Activated naive CD4-positive, alpha-beta T cell treated with anti-CD3 and anti-CD28 coated beads for 36 hours (primary cell): ENCODE measurements at places on chromosomes 12 and 14. TPM values are rescaled to one million over a fixed set of nuclear protein-coding genes. Genes with fewer than 3 reads are reported as not detected.

Gene DIO2
- not detected for total RNA-seq

Gene VIPAS39
- 12.3 TPM for total RNA-seq

Gene PRICKLE1
- not detected for total RNA-seq

Gene RND1
- 7.4 TPM for total RNA-seq

Gene COQ5
- total RNA-seq = 29.5 TPM

Gene CHGA
- not detected for total RNA-seq

Gene ASB2
- 2.4 TPM for total RNA-seq

Gene GLIPR1L1
- total RNA-seq = not detected

Gene CLEC1B
- total RNA-seq = not detected

DNA sequence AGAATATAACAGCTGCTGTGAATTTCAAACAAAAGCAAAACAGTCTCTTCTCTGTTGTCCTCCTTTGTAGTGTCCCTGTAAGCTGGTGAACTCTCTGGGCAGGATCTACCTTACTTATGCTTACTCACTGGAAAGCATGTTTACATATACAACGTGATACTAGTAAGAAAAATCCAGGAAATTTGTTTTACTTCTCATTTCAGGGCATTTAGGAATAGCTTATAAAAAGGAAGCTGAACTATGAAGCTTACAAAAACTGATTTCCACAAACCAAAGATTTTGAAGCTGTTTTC is 311.0 kb downstream of the NOVA1 start:
- H3K4me3 ChIP-seq = no peak overlapping the region
- no peaks in the 10 kb centered on the region for H3K4me1 ChIP-seq
- no peak overlapping the region for H3K27ac ChIP-seq

GRCh38 chr14:24095271-24096068 is 1.4 kb downstream of the PCK2 start:
- peak overlapping the region; percentile 99 for H3K4me3 ChIP-seq
- H3K27ac ChIP-seq = peak overlapping the region; percentile 98
- peaks cover 32% of the 10 kb centered on the region for H3K4me1 ChIP-seq
- peak; percentile 64 for DNase-seq
- peaks cover 37% of the 10 kb centered on the region for H3K36me3 ChIP-seq

DNA sequence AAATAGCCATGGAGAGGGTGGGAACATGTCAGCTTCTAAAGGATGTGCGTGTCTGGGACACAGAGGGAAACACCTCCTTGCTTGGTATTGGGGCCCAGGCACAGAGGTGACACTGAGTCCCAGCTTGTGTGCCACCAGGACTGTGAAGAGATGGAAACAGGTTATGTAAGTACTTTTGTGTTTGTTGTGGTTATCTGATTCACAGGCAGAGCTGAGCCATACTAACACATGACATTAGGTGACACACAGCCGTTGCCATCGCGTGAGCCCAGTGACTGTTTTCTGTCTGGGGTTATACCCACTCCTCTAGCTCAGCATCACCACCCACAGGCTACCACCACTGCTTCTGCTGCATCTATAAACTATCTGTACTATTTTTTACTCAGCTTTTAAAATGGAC is 12.1 kb upstream of the FLVCR2 start:
- H3K4me3 ChIP-seq = peak overlapping the region; percentile 63
- H3K36me3 ChIP-seq = no peaks in the 10 kb centered on the region
- H3K4me1 ChIP-seq = peaks cover 77% of the 10 kb centered on the region
- peak overlapping the region; percentile 85 for H3K27ac ChIP-seq

GRCh38 chr12:46366771-46367170 is 5.8 kb downstream of the SLC38A2 start:
- peaks cover 85% of the 10 kb centered on the region for H3K36me3 ChIP-seq
- H3K4me1 ChIP-seq = peaks cover 73% of the 10 kb centered on the region
- no peak overlapping the region for H3K4me3 ChIP-seq
- peak overlapping the region; percentile 78 for H3K27ac ChIP-seq
- no peak for DNase-seq

DNA sequence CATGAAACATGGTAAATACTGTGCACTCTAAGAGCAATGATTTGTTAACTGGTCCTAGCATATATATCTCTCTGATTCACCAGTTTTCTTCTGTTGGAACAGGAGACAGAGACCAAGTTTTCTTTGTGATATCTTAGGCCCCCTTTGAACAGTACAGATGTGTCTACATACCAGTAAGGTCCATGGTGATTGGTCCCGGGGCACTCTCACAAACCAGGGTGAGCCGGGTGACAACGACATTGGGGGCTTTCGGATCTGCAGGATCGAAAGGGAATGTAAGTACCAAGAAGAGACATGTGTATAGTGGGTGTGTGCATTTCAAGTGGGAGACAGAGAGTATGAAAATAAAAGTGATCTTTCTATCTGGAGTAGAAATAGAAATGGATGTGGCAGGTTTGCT is 11.3 kb upstream of the ERP27 start:
- peak overlapping the region; percentile 71 for H3K4me3 ChIP-seq
- H3K27ac ChIP-seq = peak overlapping the region; percentile 95
- peaks cover 91% of the 10 kb centered on the region for H3K4me1 ChIP-seq
- no peaks in the 10 kb centered on the region for H3K27me3 ChIP-seq
- DNase-seq = peak; percentile 51
- H3K36me3 ChIP-seq = peaks cover 67% of the 10 kb centered on the region

DNA sequence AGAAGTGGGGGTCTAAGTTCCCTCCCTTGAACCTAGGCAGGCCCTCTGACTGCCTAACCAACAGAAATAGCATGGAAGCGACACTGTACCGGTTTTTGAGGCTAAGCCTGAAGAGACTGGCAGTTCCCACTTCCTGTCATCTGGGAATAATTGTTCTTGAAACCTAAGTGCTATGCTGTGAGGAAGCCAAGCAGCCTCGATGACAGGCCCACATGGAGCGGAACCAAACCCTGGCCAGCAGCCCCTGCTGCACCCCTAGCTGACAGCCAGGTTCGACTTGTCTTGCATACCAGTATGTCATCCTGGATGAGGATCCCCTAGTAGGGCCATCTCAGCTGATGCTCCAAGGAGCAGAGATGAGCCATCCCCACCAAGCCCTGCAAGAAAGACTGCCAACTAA is 6.4 kb upstream of the GPR68 start:
- H3K27me3 ChIP-seq = no peaks in the 10 kb centered on the region
- H3K4me1 ChIP-seq = peaks cover 75% of the 10 kb centered on the region
- peaks cover 6% of the 10 kb centered on the region for H3K36me3 ChIP-seq
- H3K27ac ChIP-seq = no peak overlapping the region
- no peak for DNase-seq
- no peak overlapping the region for H3K4me3 ChIP-seq

GRCh38 chr14:26870722-26871617 is 273.1 kb upstream of the NOVA1 start:
- H3K36me3 ChIP-seq = no peaks in the 10 kb centered on the region
- DNase-seq = no peak
- no peaks in the 10 kb centered on the region for H3K27me3 ChIP-seq

DNA sequence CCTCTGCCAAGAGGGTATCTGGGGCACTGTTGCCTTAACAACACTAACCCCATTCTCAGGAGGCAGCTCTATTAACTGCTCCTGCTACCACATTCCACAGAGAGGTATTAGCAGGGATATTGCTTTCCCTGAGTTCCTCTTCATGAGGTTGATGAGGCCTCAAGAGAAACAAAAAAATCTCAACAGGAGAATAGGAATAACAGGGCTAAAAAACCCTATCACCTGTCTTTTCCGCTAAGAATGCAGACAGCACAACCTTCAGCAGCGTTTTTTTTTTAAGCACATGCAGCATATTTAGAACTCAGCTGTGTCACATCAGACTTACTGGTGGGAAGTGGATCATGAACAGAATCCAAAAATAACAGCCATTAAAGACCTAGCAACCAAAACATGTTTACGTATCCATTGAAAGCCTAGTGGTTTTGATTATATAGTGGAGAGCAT is 29.2 kb downstream of the ATF7 start:
- DNase-seq = no peak
- no peaks in the 10 kb centered on the region for H3K27me3 ChIP-seq
- no peak overlapping the region for H3K4me3 ChIP-seq

GRCh38 chr12:101939856-101940265 is 62.5 kb downstream of the DRAM1 start:
- peaks cover 18% of the 10 kb centered on the region for H3K27me3 ChIP-seq
- H3K4me1 ChIP-seq = peaks cover 9% of the 10 kb centered on the region
- no peaks in the 10 kb centered on the region for H3K36me3 ChIP-seq
- peak; percentile 73 for DNase-seq
- no peak overlapping the region for H3K4me3 ChIP-seq

- no peak for DNase-seq
- no peak overlapping the region for H3K27ac ChIP-seq
- H3K36me3 ChIP-seq = no peaks in the 10 kb centered on the region
- no peaks in the 10 kb centered on the region for H3K4me1 ChIP-seq
- H3K4me3 ChIP-seq = no peak overlapping the region
- peaks cover 12% of the 10 kb centered on the region for H3K27me3 ChIP-seq
Observed at GRCh38 chr14:44785096-44785495, 176.7 kb downstream of the KLHL28 start.

- H3K36me3 ChIP-seq = peaks cover 40% of the 10 kb centered on the region
- peak overlapping the region; percentile 100 for H3K27ac ChIP-seq
- no peaks in the 10 kb centered on the region for H3K27me3 ChIP-seq
- H3K4me1 ChIP-seq = peaks cover 42% of the 10 kb centered on the region
Observed at GRCh38 chr14:39176263-39177167, 1.5 kb downstream of the PNN start.

GRCh38 chr12:50062728-50063460 is 5.5 kb downstream of the ASIC1 start:
- H3K36me3 ChIP-seq = no peaks in the 10 kb centered on the region
- H3K27ac ChIP-seq = no peak overlapping the region
- no peak overlapping the region for H3K4me3 ChIP-seq
- H3K27me3 ChIP-seq = peaks cover 8% of the 10 kb centered on the region

DNA sequence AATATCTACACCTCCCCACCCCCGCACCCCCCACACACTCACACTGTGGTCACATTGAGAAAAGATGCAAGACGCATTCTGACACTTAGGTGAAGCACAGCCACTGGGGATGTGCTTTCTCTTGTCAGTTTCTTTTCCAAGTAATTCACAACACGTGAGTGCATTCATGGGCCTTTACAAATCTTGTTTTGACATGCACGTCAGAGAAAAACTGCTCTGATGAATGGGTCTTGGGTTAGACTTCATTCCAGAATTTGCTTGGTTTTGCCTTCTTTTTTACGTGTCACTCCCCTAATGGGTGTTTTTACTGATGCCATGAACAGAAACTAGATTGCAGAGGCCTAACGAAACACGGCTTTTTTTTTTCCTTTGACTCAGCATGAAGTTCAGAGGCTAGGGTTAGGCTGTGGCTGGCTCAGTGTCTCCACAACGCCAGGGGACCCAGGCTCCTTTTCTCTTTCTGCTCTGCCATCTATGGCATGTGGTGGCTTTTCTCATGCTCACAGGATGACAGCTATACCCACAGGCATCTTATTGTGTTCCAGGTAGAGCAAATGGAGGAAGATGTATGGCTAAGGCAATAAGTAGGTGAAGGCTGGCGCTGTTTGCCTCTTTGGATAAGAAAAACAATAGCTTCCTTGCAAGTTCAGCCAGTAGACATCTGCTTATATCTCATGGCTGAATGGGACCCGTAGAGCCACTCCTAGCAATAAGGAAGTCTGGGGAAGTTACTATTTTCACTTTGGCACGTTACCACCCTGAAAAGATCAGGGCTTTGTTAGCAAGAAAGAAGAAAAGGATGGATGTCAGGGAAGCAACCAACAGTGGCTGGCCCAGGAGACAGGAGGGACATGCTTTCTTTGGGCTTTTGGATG is 253.3 kb downstream of the SLC15A4 start:
- no peak for DNase-seq
- H3K27me3 ChIP-seq = no peaks in the 10 kb centered on the region
- no peak overlapping the region for H3K4me3 ChIP-seq
- H3K4me1 ChIP-seq = no peaks in the 10 kb centered on the region
- no peak overlapping the region for H3K27ac ChIP-seq

DNA sequence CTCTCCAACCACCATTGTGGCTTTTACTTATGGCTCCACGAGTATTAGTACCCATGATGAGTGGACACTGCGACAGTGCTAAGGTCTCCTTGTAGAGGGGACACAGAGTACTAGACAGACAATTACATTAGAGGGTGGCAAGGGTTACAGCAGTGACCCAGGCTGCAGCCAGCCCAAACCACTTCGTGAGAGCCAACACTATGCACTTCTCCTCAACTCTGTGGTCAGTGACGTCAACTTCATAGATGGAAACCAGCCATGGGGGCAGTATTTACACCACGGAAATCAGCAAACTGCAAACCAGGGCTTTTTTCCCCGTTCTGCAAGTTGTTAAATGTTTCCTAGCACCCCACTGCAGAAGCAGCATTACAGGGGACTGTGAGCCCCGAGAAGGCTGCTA is 61.6 kb upstream of the ZFP36L1 start:
- H3K4me1 ChIP-seq = no peaks in the 10 kb centered on the region
- H3K27me3 ChIP-seq = no peaks in the 10 kb centered on the region
- no peaks in the 10 kb centered on the region for H3K36me3 ChIP-seq
- no peak overlapping the region for H3K27ac ChIP-seq
- DNase-seq = no peak

DNA sequence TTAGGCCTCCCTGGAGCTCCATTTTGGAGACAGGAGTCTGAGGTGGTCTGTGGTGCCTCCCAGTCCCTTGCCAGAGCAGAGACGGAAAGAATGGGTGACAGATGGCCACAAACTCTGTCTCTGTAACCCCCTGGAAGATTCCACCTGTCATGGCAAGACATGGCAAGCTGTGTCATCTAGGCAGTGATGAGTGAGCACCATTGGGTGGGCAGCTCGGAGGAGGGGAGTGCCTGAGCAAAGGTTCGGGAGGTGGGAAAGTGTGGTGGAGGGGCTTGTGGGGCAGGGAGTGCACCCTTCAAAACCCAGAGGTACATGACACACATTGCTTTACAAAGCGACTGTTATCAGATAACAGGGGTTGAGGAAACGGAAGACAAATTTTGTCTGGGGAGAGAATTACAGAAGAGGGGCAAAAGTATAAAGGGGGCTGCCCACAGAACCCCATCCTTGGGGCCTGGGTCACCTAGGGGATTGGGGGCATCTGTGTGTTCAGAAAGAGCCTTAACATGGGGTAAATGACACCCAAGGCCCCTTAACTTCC is 3.5 kb downstream of the RIN3 start:
- H3K4me3 ChIP-seq = no peak overlapping the region
- DNase-seq = no peak
- H3K27me3 ChIP-seq = no peaks in the 10 kb centered on the region
- no peak overlapping the region for H3K27ac ChIP-seq
- H3K4me1 ChIP-seq = peaks cover 30% of the 10 kb centered on the region

- no peak overlapping the region for H3K4me3 ChIP-seq
- H3K27me3 ChIP-seq = no peaks in the 10 kb centered on the region
- H3K27ac ChIP-seq = no peak overlapping the region
- DNase-seq = peak; percentile 74
- H3K36me3 ChIP-seq = no peaks in the 10 kb centered on the region
- H3K4me1 ChIP-seq = no peaks in the 10 kb centered on the region
Observed at GRCh38 chr12:39990122-39991101, 115.5 kb downstream of the SLC2A13 start.

GRCh38 chr12:131832321-131833231 is 4.4 kb downstream of the MMP17 start:
- H3K4me3 ChIP-seq = no peak overlapping the region
- peaks cover 12% of the 10 kb centered on the region for H3K4me1 ChIP-seq
- H3K36me3 ChIP-seq = no peaks in the 10 kb centered on the region
- no peak for DNase-seq

- no peaks in the 10 kb centered on the region for H3K27me3 ChIP-seq
- DNase-seq = no peak
- peaks cover 8% of the 10 kb centered on the region for H3K36me3 ChIP-seq
- H3K27ac ChIP-seq = no peak overlapping the region
- no peak overlapping the region for H3K4me3 ChIP-seq
- H3K4me1 ChIP-seq = peaks cover 7% of the 10 kb centered on the region
Observed at GRCh38 chr14:74697543-74697942, 15.3 kb downstream of the AREL1 start.

- no peak overlapping the region for H3K4me3 ChIP-seq
- no peaks in the 10 kb centered on the region for H3K4me1 ChIP-seq
- H3K27me3 ChIP-seq = no peaks in the 10 kb centered on the region
- H3K36me3 ChIP-seq = no peaks in the 10 kb centered on the region
Observed at GRCh38 chr14:93717668-93718320, 70.5 kb downstream of the PRIMA1 start.
